ENCODE measurements at places on chromosomes 11 and 22. TPM values are rescaled to one million over a fixed set of nuclear protein-coding genes. Genes with fewer than 3 reads are reported as not detected.

DMC1 gene
- 12.3 TPM for total RNA-seq

PNPLA3 gene
- not detected for total RNA-seq

- no peak for DNase-seq
Measured at GRCh38 chr11:79461666-79462645, 21.1 kb upstream of the TENM4 start.

- DNase-seq, result peak; percentile 73
Measured at GRCh38 chr11:120334894-120335462, 1.2 kb upstream of the ARHGEF12 start.

DNA sequence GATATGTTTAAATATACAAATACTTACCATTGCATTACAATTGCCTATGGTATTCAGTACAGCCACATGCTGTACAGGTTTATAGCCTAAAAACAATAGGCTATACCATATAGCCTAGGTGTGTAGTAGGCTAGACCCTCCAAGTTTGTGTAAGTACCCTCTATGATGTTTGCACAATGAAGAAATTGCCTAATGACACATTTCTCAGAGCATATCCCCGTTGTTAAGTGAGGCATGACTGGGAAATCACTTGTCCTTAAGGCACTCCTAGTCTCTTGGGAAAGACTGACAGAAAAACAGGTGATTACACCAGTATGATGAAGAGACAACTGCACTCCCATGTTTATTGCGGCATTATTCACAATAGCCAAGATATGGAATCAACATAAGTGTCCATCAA is 187.2 kb downstream of the SPON1 start:
- DNase-seq, result no peak
